ENCODE measurements at places on chromosomes 12 and 14.

DNA sequence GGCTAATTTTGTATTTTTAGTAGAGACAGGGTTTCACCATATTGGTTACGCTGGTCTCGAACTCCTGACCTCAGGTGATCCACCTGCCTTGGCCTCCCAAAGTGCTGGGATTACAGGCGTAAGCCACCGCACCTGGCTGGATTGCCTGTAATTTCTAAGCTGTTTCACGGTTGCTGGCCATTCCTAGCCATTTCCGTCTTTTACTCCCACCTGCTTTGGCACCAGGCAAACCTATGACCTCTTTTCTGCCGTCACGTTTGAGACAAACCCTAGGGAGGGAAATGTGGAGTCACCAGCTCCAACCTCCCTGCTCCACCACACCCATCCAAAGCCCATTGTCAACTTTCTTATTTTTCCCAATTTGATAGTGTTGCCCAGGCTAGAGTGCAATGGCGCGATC lies 1.2 kb downstream of the GPR132 start:
- no peak for DNase-seq

- no peak for DNase-seq
These were observed 18.3 kb upstream of the SERPINA4 start for GRCh38 chr14:94542811-94543440.

DNA sequence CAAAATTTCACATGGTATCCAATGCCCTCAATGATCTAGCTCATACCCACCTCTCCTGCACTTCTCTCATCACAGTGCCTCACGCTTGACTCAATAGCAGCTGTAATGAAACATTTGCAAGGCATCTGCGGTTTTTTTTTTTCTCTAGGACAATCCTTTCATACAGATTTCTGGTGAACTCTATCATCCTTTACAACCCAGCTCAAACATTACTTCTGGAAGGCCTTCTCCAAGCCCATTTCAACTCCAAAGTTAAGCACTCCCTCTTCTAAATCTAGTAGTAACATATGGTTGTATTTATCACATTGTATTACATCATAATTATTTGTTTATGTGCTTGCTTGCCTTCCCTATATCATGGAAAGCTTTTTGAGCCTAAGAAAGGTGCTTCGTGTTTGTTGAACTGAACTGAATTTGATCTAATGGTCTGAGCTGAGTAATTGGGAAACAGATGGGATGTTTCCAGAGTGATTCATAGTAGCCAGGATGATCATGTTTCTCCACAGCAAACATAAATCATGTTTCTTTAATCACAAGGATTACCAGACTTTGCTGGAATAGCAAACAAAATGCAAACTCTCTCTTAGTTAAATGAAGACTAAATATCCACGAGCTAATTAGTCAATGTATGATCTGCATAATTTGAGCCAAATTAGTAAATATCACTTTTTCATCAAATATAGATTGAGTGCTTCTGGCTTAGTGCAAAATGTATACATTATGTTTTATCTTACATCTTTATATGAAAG lies 14.3 kb downstream of the CFL2 start:
- no peak for DNase-seq

DNA sequence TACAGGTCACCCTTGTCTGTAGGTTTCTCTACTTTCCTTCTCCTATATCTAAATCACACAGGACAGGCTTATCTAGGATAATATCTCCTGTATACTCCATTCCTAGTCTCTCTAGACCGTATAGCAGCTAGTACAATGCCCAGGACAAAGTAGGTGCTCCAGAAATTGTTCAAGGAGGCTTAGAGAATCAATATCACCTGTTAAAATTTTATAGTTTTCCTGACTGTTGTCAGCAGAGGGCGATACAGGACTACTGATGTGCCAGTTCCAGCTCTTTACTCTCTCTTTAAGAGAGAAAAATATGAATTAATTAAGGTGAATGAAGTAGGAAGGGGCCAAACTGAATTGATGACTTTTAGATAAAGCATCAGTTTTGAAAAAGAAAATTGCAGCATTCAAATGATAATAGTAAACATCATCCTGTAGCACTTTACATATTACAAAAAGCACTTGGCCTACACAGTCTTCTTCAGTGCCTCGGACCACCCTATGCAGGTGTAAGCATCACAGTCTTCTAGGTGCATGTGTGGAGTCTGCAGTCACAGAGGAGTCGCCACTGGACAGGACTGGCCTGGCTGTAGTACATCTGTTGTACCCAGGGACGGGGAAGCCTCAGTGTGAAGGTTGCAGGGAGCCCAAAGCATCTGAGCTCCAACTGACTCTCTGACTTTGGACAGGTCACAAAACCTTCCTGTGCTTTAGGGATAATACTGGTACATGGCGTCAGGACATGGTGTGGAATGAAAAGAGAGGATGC lies 61.9 kb upstream of the MAX start:
- peak; percentile 77 for DNase-seq

DNA sequence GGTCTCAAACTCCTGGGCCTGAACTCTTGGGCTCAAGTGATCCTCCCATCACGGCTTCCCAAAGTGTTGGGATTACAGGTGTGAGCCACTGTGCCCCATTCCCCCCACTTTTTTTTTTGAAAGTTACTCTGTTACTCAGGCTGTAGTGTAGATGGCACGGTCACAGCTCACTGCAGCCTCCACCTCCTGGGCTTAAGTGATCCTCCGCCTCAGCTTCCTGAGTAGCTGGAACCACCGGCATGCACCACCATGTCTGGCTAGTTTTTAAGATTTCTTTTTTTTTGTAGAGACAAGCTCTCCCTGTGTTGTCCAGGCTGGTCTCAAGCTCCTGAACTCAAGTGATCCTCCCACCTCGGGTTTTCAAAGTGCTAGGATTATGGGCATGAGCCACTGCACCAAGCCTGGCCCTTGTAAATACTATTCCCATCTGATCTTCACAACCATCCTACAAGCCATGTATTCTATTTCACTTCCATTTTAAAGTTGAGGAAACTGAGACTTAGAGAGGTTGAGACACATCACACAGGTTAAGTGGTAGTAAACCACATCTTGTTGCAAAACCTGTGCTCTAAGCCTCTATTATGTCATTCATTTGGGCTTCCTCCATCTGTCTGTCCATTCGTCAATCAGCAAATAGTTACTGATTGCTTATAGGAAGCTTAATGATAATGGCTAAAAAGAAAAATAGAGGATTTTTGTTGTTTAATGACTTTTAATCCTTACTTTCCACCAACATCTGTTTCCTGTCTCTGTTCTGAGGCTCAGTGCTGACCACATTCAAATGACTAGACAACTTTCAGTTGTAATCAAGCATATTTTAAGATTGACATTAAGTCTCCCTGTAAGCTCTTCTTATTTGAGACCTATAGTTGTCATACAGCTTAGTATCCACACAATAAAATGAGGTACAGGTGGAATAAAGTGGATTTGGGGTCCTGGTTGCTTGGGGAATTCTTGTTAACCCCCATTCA lies 9.2 kb downstream of the ASCL4 start:
- peak; percentile 76 for DNase-seq

DNA sequence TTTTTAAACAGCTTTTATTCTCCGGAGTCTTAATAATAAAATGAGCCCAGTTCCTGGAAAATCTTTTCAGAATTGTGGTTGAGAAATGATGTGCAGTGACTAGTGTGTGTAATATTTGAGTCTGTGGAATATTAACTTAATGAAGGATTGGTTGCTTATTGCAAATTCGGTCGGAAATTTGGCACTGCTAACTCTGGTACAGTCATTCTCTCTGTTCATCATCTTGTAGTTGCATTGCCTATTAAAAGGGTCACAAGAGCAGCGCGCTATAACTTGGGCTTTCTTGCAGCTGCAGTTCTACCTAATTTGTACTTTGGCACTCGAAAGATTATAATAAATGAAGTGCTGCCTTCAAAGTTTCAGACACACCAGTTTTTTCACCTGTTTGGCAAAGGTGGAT lies 146.0 kb downstream of the FLRT2 start:
- DNase-seq, result no peak

GRCh38 chr12:52183971-52184370 lies 7.8 kb downstream of the KRT80 start:
- no peak for DNase-seq

- no peak for DNase-seq
These were observed 268.7 kb upstream of the SEL1L start for GRCh38 chr14:81802341-81802740.

DNA sequence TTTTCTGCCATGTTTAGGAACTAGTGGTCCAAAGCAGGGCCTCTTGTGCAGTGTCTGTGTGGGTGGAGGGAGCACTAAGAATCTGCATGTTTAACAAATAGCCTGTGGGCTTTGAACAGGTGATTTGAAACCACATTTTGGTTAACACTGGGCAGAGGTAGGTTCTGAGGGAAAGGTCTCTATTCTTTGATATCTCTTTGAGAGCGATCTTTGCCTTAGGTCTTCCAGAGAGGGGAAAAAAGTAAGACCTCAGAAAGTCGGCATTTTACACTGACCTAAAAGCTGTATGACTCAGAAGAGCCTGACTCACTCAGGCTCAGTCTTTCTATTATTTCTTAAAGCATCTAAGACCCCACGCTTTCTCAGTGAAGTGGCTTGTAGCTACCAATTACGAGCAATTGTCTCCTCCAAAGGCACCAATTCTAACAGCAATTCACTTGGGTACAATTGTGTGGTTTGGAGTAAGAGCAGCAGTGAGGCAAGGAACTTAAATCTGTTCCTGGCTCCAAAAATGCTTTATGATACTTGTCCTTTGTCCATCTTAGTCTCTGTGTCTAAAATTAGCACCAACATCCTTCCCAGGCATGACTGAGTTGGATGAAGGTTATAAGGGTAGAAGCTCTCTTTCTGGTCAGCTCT lies 8.8 kb downstream of the EIF2B2 start:
- no peak for DNase-seq

GRCh38 chr12:69816082-69816481 lies 8.9 kb upstream of the MYRFL start:
- no peak for DNase-seq

DNA sequence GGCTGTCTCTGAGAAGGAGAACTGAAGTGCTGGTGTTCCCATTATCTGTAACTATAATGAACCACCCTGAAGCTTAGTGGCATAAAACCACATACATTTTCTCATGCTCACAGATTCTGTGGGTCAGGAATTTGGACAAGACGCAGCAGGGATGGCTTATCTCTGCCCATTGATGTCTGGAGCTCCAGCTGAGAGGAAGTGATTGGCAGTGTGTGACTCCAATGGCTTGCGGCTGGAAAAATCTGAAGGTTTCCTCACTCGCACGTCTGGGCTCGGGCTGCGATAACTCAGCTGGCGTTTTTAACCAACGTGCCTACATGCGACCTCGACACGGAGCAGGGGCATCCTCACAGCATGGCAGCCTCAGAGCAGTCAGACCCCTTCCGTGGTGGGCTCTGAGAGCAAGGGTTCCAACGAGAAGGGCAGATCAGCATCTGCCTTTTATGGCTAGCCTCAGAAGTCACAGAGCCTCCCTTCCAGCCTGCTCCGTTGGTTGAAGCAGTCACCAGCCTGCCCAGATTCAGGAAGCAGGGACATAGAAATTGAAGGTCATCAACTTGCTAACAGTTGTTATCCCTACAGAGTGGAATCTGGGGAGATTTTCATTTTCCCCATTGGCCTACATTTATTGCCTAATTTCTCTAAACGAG lies 143.3 kb upstream of the BCL2L14 start:
- peak; percentile 68 for DNase-seq

- DNase-seq, result no peak
These were observed 12.0 kb downstream of the MORN3 start for GRCh38 chr12:121657305-121658008.

Data from hematopoietic multipotent progenitor cell treated with erythropoietin and hydrocortisone succinate and interleukin-3 and kit ligand, for 4 days (in vitro differentiated cells).